ENCODE measurements at places on chromosomes 5 and 9.

- DNase-seq: no peak
These were observed 10.4 kb downstream of the ZNF618 start for GRCh38 chr9:113886466-113886865.

DNA sequence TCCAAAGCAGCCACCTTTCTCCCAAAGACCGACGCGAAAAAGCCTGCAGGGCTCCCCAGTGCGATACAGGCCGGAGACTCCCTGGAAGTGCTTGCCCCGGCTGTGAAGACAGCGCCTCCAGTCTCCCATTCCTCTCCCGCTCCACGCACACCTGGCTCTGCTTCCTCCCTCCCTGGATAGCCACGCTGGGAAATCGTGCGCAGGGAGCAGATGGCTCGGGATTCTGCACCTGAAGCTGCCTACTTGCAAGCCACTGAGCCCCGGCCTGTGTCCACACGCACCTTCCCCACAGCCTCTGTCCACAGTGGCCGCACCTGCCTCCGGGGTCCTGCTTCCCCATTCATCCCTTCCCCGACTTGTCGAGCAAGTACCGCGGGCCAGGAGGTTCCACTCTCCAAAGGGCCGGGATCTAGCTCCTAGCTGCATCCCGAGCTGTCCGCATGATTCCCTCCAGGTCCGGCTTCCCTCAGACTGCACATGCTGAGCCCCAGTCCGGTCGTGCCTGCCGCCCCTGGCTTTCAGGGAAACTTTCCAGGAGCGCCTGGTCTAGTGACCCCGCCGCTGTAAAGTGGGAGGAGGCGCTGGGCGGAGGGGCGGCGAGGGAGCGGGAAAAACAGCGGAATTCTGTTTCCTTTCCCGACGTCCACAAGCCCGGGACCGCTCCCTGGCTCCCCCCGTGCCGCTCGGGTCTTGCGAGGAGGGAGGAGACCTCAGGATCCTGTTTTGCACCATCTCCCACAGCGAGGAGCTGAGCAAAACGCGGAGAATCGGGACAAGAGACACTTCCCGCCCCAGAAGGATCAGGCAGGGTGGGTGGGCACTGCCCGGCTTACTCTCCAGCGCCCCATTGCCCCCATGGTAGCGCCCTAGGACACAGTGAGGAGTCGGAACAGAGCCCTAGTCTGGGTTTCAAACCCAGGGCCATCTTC, 2.0 kb downstream of the SEMA6A start:
- no peak for DNase-seq

- DNase-seq: peak; percentile 35
These were observed at the start of gene PCDHB3 for GRCh38 chr5:141100243-141100805. Gene PCDHB3, plus strand, starts transcription at chr5:141100473. Its CDS starts 177 bp downstream, at chr5:141100650.

DNA sequence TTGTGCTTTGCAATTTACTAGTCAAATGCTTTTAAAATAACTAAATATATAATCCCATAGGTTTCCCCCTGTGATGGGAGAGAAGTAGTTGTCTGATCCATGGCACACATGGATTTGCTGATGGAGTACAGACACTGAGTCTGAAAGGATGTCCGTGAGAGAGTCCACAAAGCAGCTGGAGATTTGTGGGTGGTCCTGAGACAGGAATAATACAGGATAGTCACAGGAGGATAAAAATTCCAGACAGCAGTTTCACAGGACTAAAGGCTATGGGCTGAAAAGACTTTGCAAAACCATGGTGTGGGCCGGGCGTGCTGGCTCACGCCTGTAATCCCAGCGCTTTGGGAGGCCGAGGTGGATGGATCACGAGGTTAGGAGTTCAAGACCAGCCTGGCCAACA, 58.7 kb upstream of the ZFR start:
- no peak for DNase-seq

GRCh38 chr5:101271416-101271815, 368.3 kb upstream of the ST8SIA4 start:
- DNase-seq: no peak

DNA sequence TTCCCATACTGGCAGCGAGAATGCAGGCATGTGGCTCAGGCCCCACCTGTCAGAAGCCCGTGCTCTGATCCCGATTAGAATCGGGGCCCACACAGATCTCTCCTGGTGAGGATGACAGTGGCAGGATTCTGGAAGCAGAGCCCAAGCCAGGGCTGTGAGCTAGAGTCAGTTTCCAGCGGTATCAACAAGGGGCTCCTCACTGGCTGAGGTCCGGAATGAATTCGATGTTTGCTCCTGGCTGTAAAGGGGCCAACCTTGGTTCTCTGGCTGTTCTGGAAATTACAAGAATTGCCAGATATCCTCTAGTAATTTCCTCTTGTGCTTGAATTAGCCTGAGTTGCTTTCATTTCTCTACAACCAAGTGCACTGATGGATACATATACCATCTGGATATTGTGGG, 129.1 kb upstream of the SPRY4 start:
- no peak for DNase-seq

DNA sequence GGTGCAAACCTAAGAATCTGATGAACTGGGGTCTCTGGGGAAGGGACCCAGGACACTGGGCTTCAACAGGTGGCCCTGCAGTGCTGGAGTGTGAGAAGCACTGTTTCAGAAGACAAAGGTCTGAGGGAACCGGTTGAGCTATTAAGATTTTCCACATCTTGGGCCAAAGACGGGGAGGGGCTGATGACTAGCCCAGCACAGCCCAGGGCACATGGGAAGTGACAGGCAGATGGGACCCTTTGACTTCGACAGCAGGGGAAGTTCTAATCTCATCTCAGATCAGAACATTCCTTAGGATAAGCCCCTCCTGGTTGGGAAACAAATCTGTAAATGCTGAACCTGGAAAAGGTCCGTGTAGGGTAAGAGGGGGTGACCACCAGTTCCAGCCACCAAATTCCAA, 67.4 kb downstream of the RAPGEF1 start:
- DNase-seq: no peak

DNA sequence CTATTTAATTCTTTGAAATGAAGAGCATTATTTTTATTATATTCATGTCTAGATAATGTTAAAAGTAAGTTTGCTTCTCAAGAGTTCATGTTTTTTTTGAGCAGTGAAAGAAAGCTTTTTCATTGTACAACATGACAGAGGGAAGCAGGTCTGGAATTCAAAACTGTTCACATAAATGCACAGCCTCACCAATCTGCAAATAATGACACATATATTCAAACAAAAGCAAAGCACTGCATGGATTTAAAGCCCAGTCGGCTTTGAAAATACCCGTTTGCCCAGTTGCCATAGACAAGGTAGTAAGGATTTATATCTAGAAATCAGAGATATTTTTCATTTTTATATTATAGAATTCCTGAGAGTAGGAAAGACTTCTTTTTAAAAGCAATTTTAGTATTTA, 201.8 kb downstream of the CD180 start:
- DNase-seq: no peak

DNA sequence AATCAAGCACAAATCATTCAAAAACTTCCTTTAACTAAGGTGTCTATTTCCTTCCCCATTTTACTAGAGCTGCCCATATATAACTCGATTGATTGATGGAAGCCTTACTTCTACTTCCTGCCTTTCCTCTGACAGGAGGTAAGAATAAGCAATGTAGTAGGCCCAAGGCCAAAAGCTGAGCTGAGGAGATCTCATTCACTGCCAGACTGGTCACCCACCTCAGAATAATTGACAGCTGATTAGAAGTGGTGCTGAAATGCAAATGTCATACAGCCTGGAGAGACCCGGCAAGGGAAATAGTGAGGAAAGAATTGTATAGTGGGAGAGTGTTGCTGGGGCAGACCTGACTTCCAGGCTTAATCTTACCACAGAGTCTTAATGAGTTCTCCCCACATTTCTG, 239.9 kb downstream of the SAXO1 start:
- no peak for DNase-seq

GRCh38 chr9:82593501-82593900, 469.4 kb downstream of the RASEF start:
- DNase-seq: no peak

- DNase-seq: no peak
These were observed 55.5 kb downstream of the TMOD1 start for GRCh38 chr9:97556721-97557605.

DNA sequence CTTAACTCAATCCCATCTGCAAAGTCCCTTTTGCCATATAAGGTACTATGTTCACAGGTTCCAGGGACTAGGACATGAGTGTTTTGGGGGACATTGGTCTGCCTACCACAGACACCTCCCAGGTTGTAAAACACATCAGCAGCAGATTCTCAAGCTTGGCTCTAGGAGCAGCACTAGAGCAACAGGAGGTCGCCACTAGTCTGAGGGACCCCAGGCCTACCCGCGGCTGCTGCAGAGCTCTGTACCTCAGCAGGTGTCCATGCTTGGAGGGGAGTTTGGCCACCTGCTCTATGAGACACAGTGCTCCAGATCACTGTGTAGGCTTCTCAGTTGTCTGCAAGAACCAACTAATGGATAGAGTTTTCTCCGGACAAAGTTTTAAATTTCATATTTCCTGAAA, 262.2 kb upstream of the ARRDC3 start:
- no peak for DNase-seq

DNA sequence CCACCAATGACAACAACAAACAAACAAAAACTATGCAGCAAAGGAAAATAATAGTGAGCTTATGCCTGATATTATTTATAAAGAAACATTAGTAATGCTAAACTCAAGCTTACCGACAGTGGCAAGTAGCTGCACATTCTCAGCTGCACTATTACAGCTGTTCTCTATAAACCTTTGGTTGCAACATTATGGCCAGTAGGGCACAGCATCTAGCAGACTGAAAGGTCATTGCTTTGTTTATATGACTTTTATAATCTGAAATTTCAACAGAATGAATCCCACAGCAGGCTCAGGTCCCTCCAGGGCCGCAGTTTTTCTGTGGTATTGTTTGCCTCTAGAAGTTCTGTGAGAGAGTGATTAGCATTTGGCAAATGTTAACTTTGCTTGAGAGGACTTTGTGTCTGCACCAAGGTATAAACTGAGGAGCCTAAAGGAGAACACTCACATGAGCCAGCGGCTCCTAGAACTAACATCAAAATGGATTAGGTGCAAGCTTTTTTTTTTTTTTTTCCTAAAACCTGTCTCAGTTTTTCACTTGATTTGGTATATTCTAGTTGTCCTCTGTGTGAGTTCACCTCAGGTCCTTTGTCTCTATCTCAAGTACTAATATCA, 58.3 kb downstream of the IZUMO3 start:
- DNase-seq: no peak

- DNase-seq: no peak
These were observed 34.6 kb downstream of the CPLANE1 start for GRCh38 chr5:37214550-37214949.

DNA sequence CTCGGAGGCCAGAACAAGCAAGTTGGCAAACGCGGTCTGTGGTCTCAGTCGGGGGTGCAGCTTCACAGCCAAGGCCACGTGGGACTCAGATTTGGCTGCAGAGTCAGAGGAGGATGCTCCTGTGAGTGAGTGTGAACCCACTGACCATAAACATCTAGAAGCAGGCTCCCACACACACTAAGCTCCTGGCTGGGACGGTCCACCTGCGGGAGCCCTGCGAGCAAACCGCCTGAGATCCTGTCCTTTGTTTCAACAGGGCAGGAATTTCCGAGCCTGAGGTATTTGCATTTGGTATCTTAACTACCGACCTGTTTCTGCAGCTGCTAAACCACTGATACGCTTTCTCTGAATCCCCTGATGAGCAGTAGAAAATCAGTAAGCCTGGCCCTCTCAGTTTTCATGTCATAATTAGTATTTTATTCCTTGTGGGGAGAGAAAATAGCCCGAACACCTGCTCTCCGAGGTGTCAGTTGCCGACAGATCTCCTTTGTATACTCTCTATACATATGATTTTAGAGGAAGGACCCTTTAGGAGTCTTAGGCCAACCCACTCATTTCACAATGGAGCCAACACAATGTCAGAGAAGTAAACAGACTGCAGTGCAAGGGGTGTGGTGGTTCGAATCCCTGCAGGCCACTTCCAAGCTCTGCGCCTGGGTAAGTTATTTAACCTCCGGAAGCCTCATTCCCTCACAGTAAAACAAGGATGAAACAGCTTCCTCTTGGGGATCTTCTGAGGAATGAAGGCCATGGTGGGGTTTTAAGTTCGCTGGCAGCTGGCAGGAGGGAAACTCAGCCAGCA, 40.9 kb upstream of the PWWP2A start:
- DNase-seq: no peak

DNA sequence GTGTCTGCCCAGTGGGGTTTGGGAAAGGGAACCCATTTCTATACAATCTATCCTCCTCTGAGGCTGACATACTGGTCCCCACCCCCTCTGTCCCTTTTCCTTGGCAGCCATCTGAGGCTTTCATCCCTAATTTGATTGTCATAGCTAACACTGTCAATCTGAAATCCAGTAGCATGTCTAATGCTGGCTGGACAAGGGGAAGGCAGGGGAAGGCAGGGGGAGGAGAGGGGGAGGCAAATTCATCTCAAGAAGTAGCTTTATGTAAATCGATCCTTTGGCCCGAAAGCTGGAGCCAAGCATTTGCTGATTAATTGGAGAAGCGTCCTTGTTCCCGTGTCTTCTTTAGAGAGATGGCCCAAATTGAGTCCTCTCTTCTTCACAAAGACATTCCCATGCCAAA, 314.1 kb upstream of the PANK3 start:
- DNase-seq: no peak

- no peak for DNase-seq
These were observed 270.2 kb upstream of the BRINP1 start for GRCh38 chr9:119639287-119639955.

- no peak for DNase-seq
These were observed 42.4 kb downstream of the OSTF1 start for GRCh38 chr9:75130621-75131230.

GRCh38 chr9:3968891-3969290, 331.0 kb downstream of the GLIS3 start:
- no peak for DNase-seq

DNA sequence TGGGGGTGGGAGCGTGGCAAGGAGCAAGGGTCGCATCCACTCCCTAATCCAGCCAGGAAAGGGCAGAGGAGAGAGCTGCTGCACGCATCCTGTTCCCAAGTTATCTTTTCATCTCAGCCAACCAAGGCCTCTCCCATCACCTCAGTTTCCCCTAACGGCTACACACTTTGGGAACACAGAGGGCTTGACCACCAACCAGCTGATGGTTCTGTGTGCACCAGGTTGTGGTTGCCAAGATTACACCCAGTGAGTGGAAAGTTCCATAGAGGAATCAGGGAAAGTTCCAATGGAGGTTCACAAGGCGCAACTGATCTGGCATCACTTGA, 53.9 kb downstream of the ADAM19 start:
- DNase-seq: no peak

DNA sequence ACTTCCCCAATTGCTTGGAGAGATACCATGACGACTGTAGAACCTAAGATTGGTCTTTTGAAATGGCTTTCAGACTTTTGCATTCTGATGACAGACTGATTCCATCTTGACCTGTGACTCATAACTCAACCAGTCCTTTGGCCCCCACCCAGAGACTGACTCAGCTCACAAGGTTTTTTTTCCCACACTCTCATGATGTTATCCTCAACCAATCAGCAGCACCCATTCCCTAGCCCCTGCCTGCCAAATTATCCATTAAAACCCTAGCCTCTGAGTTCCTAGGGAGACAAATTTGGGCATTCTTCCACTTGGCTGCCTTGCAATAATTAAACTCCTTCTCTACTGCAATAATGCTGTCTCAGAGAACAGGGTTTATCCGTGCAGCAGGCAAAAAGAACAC, 1263.3 kb upstream of the CDH9 start:
- DNase-seq: no peak

GRCh38 chr9:136312436-136312835, 8.5 kb upstream of the CCDC187 start:
- DNase-seq: no peak

GRCh38 chr9:129580211-129580915, 40.5 kb downstream of the C9orf50 start:
- no peak for DNase-seq

GRCh38 chr5:137142346-137142745, 356.8 kb downstream of the SPOCK1 start:
- DNase-seq: no peak

Data from activated CD4-positive, CD25-positive, alpha-beta regulatory T cell treated with anti-CD3 and anti-CD28 coated beads, Interleukin-2, amount 50 U/mL, for 72 hours (primary cell).